Dorsolateral prefrontal cortex (tissue), 122 donors: ENCODE measurements at places on chromosomes 4 and X. TPM values are rescaled to one million over a fixed set of nuclear protein-coding genes. Genes with fewer than 3 reads are reported as not detected.

Gene ADGRG4
- not detected for total RNA-seq

Gene FAM47E
- total RNA-seq: 23.1 TPM

Gene ERVMER34-1
- 1.1 TPM for total RNA-seq

Gene HELT
- not detected for total RNA-seq

Gene TMEM271
- total RNA-seq: 31.0 TPM

Gene PPARGC1A
- 49.5 TPM for total RNA-seq

Gene BOD1L1
- total RNA-seq: 53.6 TPM

Gene IQSEC2
- 126 TPM for total RNA-seq

Gene FANCB
- 17.8 TPM for total RNA-seq

Gene SYNPO2
- 33.2 TPM for total RNA-seq

Gene C1GALT1C1
- total RNA-seq: 9.7 TPM

Gene POU4F2
- total RNA-seq: not detected

Gene SERPINA7
- not detected for total RNA-seq

Gene RAI2
- total RNA-seq: 10.7 TPM

Gene ANXA10
- total RNA-seq: not detected

Gene DCAF4L1
- 0.73 TPM for total RNA-seq

Gene EGF
- total RNA-seq: 8.1 TPM

Gene CLDN22
- total RNA-seq: not detected

Gene PCDH10
- 73.6 TPM for total RNA-seq

Gene NAT8L
- total RNA-seq: 160 TPM

Gene GSX2
- total RNA-seq: 0.59 TPM

Gene NLGN4X
- total RNA-seq: 50.7 TPM

Gene DRP2
- total RNA-seq: 33.8 TPM

Gene NHSL2
- 8.9 TPM for total RNA-seq

Gene LRCH2
- total RNA-seq: 9.2 TPM

Gene RTL9
- 0.21 TPM for total RNA-seq

Gene RCHY1
- total RNA-seq: 44.4 TPM

Gene TCEANC
- 8.1 TPM for total RNA-seq

Gene CENPVL2
- not detected for total RNA-seq

Gene GLOD5
- total RNA-seq: not detected

Gene MAGEA2B
- total RNA-seq: not detected

Gene CCDC149
- 59.6 TPM for total RNA-seq

Gene FAT1
- 74.2 TPM for total RNA-seq

Gene HSFX4
- not detected for total RNA-seq

Gene CT45A5
- not detected for total RNA-seq

Gene NUP62CL
- total RNA-seq: not detected

Gene RIPPLY1
- not detected for total RNA-seq

Gene LIMCH1
- 206 TPM for total RNA-seq

Gene PLS3
- total RNA-seq: 52.8 TPM

Gene SLC16A2
- 14.1 TPM for total RNA-seq

Gene UGT8
- total RNA-seq: 28.5 TPM

Gene SSX2
- not detected for total RNA-seq

Gene SPRY1
- total RNA-seq: 11.4 TPM

Gene RPGR
- 23.0 TPM for total RNA-seq

Gene GATA1
- not detected for total RNA-seq

Gene TRIML2
- not detected for total RNA-seq

Gene VCX2
- not detected for total RNA-seq

Gene NEK1
- 32.9 TPM for total RNA-seq

Gene BEX2
- total RNA-seq: 162 TPM

Gene AREG
- not detected for total RNA-seq

Gene RAB9B
- total RNA-seq: 17.5 TPM

Gene YY2
- total RNA-seq: 2.3 TPM

Gene OPN1MW
- total RNA-seq: not detected

Gene OSTC
- 20.9 TPM for total RNA-seq

Gene SATL1
- 2.2 TPM for total RNA-seq

Gene ARHGAP24
- 18.3 TPM for total RNA-seq
